T47D (cell line): ENCODE measurements at places on chromosomes 7 and 10.

GRCh38 chr7:35480806-35481205, 214.1 kb downstream of the HERPUD2 start:
- no peak for DNase-seq

GRCh38 chr7:137755427-137755826, 91.3 kb downstream of the DGKI start:
- DNase-seq: no peak

DNA sequence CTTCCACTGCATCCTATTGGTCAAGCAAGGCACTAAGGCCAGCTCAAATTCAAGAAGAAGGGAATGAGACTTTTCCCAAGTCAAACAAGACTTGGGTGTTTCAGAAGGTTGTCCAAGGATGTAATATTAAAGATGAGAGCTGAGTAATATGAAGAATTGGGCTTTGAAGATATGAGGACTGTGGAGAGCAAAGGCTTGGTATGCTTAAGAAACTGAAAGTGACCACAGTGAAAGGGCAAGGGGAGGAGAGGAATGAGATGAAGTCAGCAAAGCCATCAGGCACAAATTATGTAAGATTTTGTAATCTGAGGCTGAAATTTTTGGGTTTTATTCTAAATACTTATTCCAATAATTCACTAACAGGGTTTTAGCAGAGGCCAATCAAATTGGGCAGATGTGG, 38.6 kb upstream of the NPY start:
- no peak for DNase-seq

- no peak for DNase-seq
Observed at GRCh38 chr7:14748461-14748860, 154.1 kb downstream of the DGKB start.

DNA sequence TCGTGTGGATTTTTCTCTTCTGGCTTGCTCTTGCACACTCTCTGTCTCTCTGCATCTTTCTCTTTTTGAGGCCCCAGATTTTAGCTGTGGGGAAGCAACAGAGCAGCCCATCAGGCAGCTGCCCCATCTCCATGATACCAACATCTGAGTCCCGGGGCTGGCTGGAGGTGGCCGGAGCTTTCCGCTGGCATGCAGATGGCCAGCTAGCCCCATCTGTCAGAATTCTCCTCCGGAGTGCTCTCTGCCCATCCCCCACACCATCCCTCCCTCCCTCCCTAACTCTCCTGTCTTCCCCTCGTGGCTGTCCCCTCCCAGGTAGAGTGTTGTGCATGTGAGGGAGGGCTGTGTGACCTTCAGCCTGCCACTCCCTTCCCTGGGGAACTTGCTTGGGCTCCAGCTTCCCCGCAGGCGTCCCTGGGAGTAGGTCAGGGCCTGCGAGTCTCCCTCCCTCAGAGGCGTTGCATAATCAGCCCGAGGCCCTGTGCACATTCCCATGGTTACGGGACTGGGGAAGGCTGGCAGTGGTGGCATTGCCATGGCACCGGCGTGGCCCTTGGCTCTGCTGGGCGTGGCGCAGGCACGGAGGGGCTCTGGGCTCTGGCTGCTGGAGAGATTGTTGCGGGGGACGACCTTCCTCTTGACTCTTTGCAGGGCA, 24.7 kb downstream of the GHRHR start:
- DNase-seq: peak; percentile 45

DNA sequence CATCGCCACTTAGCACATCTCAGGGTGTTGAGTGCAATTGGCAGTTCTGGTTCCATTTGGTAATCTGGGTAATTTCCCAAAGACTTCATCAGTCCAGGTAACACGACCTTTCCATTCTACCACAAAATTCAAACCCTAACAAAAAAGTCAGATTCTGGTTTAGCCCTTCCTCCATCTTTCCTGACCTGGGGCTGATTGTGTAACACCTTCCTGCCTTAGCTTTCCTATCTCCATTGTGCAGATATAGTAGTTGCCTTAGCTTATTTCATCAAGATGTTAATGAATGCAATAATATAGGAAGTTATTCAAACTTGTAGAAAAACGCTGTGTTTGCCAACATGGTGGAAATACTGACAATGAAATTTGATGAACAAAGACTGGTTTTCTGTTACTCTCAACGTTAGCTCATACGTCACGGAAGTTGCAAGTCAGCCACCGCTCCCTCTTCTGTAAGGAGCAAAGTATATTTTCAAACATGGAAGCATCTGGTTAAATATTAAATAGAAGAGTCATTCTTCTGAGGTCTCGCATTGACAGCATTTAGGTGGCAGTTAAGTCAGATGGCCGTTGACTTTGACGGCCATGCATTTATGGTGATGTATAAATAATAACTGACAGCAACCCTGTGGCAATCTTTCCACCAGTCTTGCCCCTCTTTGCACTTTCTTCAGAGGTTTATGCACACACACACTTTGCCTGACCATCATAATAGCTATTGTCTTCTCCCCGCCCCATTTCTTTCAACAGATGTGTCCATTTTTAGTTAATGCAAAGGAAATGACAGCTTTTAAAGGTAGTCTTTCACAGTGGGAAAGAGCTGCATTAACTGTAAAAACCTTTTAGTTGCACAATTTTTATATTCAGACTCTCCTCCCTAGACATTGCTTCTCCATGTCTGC, 205.1 kb upstream of the BMPER start:
- DNase-seq: no peak

- no peak for DNase-seq
Observed at GRCh38 chr10:101217044-101217425, 12.2 kb downstream of the LBX1 start.
